ENCODE measurements at places on chromosomes 7 and 10.

GRCh38 chr10:73997461-73997786 lies 492 bp upstream of the VCL start:
- no peak for DNase-seq

GRCh38 chr10:3774814-3775695 lies 10.0 kb downstream of the KLF6 start:
- DNase-seq, result peak; percentile 95

DNA sequence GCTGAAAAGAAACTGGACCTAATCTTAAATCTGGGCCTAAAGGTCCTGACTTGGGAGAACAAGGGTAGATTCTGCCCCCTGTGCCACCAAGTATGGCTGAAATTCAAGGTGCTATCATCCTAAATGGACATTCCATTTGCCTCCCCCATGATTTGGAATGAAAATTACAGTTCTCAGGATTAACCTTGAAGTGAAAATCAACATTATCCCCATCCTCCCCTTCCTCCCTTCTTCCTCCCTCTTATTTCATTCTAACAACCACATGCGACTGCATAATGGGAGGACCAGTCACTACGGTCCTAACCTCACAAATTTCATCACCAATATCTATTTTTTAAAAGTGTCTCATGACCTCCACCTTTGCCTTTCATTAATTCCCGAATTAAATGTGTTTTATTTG lies 62.1 kb downstream of the SEMA3C start:
- DNase-seq, result no peak

DNA sequence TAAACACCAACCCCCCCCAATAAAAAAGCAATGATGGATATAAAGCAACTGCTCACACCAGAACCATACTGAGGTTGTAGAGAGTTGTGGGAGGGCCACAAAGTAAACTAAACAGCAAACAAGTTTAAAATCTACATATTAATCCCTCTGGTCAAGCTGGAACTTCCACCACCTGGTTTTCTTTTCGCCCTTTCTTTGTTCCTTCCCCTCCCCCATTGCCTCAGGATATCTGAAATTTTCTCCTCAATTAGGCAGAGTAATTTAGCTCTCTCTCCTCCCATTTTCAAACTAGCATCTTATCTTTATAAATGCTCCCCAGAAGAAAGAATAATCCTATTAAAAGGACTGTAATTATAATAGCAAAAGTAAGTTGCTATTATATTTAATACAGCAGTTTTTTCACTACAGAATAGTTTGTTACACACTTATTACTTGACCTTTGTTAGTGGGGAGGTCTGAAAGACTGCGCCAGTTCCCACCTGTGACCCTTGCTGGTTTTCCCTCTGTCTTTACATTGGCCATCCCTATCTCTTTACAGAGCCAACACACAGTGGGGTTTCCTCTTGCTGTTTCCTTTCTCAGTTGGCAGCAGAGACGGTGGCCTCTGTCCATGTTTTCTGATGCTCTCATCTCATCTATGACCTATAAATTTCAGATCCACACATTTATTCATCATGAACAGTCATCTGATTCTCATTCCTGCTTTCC lies 235.4 kb downstream of the RNLS start:
- DNase-seq, result no peak

- DNase-seq, result no peak
Measured at GRCh38 chr10:22831586-22831985, 96.3 kb upstream of the ARMC3 start.
